ENCODE measurements at places on chromosomes 5 and 9.

DNA sequence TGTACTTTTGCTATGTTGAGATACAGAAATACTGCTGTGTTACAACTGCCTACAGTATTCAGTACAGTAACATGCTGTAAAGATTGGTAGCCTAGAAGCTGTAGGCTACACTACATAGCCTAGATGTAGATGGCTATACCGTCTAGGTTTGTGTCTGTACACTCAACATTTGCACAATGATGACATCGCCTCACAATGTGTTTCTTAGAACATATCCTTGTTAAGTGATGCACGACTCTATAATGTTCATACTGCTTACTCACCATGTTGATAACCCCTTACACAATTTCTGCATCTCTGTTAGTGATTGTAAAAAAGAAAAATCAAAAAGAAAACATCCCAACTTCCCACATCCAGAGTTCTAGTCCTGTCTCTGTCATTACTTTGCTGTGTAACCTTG lies 450.0 kb downstream of the CCDC171 start:
- peak; percentile 15 for DNase-seq

- no peak for DNase-seq
These were observed 149.8 kb upstream of the CDKN2B start for GRCh38 chr9:22158927-22159346.

- no peak for DNase-seq
These were observed 11.6 kb downstream of the COL27A1 start for GRCh38 chr9:114166614-114167572.

DNA sequence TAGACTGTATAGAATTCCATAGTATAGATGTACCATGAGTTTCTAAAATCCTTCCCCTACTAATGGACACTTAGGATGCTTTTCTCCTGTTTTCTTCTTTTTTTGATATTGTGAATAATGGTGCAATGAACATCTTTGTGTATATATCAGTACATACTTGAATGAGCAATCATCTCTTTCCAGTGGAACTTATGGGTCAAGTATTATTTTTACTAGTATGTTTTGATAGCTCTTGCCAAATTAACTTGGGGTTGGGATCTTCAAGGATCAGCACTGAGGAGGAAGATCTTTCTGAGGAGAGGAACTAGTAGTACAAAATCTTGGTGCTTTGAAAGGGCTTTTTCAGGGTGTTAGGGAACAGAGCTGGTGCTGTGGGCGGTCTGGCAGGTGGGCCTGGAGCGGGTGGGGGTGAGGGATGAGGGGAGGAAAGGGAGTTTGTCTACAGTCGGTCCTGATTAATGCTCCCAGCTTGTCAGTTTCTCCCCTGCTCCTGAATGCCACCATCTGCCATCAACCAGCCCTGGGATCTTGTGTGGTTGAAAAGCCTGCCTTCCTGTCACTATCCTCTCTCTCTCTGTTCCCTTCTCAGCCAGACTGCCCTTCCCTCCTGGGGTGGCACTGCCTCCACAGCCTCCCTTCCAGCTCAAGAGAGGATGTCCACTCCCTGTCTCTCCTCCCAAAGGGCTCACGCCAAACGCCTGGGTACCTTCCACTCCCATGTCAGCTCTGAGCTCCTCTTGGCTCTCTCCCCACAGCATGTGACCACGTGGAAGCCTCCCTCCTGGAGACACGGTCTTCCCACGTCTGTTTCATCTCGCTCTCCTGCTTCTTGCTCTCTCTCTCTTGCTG lies 185.9 kb downstream of the DAB2IP start:
- no peak for DNase-seq

- no peak for DNase-seq
These were observed 284.9 kb upstream of the IRX1 start for GRCh38 chr5:3310541-3311261.

GRCh38 chr5:138585157-138585556 lies 10.0 kb upstream of the HSPA9 start:
- DNase-seq: no peak

GRCh38 chr5:66323529-66323895 lies 179.4 kb downstream of the SREK1 start:
- DNase-seq: peak; percentile 39

- DNase-seq: peak; percentile 5
These were observed 130.3 kb downstream of the RGS3 start for GRCh38 chr9:113593682-113594281.

DNA sequence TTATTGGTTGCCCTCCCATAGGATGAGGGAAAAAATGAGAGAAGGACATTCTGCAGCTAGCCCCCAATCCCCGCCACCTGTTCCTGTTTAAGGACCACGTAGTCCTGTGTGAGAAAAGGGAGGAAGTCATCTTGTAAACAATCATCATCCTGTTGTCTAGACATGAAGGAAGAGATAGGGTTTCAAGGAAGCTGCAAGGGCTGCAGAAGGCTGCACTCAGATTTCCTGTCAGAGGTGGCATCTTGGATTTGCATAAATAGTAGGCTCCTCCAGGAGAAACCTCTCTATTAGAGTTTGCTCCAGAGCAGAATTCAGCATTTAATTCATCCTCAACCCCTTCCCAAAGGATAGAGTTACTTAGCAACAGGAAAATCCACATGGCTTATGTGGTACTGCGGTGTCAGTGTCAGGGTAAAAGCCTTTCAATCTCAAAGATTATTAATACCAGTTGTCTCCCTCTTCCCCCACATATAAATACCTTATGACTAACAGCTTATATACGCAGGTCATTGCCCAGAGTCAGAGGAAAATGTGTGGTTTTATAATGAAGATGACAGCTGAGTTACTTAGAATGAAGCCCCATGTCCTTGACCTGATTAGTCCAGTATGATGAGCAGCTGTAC lies 4.6 kb upstream of the DNAJC18 start:
- DNase-seq: no peak

DNA sequence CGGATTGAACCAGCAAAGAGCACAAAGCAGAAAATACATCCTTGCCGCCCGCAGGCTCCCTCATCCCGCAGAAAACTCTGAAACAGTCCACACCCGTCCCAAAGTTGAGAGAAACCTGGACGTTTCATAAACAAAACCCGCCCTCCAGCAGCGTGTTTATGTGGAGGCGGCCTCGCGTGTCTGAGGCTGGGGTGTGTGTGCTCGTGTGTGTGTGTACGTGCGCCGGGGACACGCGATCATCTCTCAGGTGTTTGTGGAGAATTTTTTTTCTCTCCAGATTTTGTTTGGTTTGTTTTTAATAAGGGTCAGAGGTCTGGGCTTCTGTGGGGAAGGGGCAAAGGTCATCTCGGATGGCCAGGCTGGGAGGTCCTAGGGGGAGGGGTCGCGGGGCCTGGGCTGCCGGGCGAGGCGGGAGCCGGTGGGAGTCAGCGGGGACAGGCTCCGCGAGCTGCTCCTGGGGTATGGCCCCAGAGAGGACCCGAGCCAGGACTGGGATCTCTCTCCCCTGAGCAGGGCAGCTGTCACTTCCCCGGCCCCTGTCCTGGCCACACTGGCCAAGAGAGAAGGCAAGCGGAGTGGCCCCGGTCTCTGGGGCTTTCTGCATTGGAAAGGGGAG lies 206.4 kb downstream of the C9orf50 start:
- DNase-seq: no peak

DNA sequence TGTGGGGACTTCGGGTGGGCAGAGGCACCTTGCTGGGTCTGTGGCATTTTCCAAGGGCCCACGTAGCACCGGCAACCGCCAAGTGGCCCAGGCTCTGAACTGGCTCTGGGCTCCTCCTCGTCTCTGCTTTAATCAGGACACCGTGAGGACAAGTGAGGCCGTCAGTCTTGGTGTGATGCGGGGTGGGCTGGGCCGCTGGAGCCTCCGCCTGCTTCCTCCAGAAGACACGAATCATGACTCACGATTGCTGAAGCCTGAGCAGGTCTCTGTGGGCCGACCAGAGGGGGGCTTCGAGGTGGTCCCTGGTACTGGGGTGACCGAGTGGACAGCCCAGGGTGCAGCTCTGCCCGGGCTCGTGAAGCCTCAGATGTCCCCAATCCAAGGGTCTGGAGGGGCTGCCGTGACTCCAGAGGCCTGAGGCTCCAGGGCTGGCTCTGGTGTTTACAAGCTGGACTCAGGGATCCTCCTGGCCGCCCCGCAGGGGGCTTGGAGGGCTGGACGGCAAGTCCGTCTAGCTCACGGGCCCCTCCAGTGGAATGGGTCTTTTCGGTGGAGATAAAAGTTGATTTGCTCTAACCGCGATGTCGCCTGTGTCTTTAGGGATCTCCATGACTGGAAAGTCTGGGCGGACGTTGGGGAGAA lies 5.8 kb downstream of the DPP7 start:
- no peak for DNase-seq

DNA sequence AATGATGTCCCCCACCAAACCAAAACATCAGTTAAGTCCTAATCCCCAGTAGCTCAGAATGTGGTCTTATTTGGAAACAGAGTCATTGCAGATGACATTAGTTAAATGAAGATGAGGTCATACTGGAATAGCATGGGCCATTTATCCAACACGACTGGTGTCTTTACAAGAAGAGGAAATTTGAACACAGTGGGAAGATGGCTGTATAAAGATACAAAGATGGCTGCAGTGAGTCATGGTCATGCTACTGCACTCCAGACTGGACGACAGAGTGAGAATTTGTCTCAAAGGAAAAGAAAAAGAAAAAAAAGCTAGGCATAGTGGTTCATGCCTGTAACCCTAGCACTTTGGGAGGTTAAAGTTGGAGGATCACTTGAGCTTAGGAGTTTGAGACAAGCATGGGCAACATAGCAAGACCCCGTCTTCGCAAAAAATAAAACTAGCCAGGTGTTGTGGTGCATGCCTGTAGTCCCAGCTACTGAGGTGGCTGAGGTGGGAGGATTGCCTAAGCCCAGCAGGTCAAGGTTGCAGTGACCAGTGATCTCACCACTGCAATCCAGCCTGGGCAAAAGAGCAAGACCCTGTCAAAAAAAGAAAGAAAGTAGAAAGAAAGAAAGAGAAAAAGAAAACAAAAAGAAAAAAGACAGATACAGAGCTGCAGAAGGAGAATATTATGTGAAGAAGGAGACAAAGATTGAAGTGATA lies 130.0 kb upstream of the CDKN2B start:
- DNase-seq: no peak
